ENCODE measurements at places on chromosomes 16 and 17.

GRCh38 chr17:45688353-45688752 lies 95.8 kb upstream of the CRHR1 start:
- DNase-seq = no peak

- DNase-seq = no peak
Measured at GRCh38 chr16:10576390-10577304, 3.8 kb downstream of the EMP2 start.

GRCh38 chr17:4492721-4493561 lies 5.7 kb upstream of the SPNS2 start:
- peak; percentile 97 for DNase-seq

- DNase-seq = no peak
Measured at GRCh38 chr16:76210157-76210556, 67.0 kb upstream of the CNTNAP4 start.

GRCh38 chr17:62801553-62802114 lies 6.5 kb downstream of the MARCHF10 start:
- no peak for DNase-seq

DNA sequence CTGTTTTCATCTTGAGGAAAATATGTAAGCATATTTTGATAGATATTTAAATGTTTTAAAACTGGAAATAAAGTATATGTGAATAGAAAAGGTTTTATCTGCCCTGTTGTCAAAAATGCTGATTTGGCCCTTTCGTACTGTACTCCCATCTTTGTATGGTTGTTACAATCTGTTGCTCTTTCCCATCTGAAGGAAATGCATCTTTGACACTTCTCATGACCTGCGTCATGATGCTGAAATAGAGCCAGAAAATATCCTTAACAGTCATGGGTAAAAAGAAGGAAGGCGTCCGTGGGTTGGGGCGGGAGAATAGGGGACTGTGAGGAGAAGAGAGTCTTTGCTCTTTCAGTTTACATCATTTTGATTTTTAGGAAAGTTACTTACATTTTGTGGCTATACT lies 327.7 kb downstream of the BCAS3 start:
- no peak for DNase-seq

DNA sequence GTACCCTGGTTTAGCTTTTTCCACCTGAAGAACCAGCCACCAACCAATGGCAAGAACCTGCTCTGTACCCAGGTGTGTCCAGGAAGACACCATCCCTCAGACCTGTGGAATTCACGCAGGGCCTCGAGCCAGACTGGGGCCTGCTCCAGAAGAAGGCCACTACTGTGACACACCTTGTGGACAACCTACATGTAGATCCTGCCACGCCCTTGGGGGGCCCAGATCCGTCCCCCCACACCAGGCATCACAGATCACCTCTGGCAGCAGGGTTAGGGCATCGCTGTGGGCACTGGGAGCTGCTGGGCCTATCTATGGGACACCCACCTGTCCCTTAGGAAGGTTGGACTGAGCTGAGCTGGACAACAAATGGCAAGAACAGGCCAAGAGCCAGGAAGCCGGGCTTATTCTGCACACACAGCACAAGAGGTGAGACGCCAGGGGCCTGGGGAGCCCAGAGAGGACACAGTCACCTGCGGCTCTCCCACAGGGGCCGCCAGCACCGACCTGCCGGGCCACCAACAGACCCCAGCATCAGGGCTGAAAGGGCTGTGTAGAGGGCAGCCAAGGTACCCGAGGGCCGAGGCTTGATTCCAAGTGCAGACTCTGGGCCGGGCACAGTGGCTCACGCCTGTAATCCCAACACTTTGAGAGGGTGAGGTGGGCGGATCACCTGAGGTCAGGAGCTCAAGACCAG lies 7.7 kb downstream of the FAAP100 start:
- no peak for DNase-seq

- DNase-seq = no peak
Measured at GRCh38 chr17:36135465-36135864, 31.8 kb downstream of the CCL4 start.

- DNase-seq = no peak
Measured at GRCh38 chr16:68369697-68370580, 59.1 kb downstream of the PRMT7 start.

- DNase-seq = peak; percentile 36
Measured at GRCh38 chr16:72050769-72051464, 3.4 kb upstream of the HP start.

- DNase-seq = no peak
Measured at GRCh38 chr17:11122908-11123307, 118.1 kb upstream of the SHISA6 start.

DNA sequence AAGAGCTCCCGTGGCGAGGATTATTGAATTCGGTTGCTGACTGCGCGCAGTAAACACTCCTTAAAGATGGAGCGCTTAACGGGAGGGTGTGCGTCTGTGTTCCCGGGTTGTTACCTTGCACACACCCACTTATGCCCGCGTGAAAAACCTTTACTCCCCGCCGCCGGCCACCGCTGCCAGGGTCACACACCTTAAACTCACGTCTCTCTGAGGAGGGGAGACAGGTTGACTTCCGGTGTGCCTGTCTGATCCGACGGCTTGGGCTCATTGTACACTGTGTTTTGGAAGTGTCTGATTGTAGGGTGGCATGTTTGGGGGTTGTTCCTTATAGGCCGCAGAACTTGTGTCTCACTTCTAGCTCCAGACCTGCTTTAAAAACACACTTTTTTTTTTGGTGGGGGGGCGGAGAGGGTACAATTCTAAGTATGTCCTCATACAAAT lies 66.8 kb downstream of the KPNA2 start:
- DNase-seq = peak; percentile 18

DNA sequence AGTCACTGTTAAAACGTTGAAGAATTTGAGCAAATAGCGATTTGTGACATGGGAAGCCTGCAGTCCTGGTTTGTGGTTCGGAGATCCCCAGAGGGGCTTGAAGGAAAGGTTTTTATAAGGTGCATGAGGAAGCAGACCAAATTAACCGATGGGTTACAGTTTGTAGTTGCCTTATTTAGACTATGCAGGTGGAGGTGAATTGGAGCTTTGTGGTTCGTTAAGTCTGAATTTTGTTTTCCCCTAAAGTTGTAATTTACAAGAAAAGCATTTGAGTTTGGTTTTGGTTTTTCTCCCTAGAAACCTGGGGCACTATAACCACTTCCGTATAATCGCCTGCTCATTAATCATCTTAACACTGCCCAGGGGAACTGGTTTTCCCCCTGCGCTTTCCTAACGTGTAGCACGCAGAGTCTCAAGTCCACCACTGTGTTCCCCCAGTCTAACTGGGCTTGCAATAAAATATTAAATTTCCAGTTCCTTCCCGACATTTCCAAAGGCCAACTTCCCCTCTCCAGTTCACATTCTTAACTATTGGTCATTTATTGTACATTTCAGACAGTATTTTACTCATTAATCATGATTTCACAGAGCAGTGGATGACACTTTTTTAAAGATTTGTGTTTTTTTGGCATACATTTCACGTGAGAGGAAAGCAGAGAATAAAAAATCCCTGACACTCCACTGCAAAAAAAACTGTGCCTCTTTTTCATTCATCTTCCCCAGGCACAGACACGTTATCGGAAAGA lies 932 bp downstream of the ZNF267 start:
- DNase-seq = peak; percentile 68

DNA sequence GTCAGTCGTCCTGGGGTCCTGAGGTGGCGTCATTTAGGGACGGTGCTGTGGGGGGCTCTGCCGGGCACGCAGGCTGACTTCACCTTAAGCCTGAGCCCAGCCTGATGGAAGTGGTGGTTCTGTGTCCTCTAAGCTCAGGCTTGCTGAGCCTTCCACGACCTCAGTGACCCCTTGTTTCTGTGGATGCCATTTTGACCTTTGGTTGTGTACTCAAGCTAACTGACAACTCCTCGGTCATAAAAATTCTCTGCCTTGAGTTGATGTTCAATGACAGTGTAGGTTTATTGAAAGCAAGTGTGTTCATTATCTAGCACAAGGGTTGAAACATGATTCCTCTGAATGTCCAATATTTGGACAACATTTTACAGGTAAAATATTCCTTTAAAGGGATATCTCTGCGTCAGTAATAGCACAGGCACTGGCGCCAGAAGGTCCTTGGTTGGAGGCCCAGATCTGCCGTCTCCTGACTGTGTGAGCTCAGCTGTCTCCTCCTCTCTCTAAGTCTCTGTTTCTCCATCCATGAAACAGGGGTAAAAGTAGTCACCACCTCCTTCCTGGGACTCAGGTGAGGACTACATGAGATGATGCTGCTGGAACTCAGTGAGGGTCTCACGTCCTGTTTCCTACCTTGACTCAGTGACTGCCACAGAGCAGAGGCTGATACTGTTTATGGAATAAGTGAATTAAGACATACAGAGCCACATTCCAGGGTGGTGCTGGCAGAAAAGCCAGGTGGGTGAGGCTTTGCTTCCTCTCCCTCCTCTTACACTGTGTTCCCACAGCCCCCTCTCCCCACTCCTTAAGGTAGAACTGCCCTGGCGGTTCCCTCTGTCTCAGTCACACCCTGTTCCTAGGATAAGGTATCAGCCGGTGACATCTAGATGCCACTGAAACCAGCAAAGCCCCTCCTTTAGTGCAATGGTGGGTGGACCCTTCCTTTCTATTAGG lies 75.7 kb downstream of the IRF8 start:
- DNase-seq = no peak

GRCh38 chr17:73474370-73474988 lies 162.7 kb upstream of the CDC42EP4 start:
- DNase-seq = peak; percentile 67

All from kidney tubule cell (primary cell).